ENCODE measurements at places on chromosomes 16 and 17.

DNA sequence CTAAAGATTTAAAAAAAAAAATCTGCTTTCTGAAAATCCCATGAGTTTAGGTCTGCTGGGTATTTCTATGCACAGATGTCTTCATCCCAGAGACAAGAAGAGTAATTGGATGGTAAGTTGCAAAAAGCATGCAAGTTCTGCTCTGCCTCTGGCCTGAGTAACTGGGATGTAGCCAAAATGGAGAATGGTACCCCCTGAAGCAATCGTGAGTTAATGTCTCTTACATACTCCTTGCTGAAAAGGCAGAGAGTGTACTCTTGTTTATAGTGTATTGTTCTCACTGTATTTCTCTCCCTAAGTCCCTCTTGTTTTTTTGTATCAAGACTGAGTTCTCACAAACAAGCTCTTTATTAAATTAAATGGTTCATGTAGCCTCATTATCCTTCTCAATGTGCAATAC, 259.0 kb downstream of the IRX3 start:
- DNase-seq = no peak

DNA sequence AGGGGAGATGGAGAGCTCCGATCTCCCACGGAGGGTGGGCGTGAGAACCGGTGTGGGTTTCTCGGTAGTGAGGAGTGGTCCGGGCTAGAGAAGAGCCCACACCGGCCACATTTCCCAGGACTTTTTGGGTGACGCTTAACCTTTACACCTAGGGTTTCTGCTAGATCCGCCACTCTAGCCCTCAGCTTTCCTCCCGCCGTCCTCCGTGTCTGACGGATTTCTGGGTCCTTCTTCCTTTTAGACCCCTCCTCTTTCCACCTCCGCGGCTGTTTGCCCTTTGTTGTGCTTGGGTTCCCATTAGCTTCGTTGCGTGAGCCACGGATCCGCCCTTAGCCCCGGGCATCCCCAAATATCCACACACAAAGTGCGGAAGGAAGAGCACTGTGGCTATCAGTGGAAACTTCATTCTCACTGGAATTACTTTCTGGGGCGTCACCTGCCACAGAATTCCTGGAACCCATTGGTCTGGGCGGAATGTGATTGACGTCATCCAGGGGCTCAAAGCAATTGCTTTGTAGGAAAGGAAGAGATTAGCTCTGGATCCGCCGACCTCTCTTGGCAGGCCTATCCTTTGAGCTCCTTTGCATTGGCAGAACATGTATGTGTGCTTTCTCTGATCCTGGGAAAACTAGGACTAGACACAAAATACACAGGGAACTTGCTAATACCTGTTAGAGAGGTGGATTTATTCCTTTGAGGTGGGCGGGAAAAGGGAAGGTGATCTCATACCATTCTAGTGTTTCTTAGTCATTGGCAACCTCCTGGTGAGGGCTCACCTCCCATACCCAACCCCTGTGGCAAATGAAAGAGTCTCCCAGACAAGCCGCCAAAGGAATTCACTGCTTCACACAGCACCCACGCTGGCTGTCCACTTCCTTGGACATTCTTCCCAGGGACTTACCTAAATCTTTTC, 654 bp downstream of the TNFAIP1 start:
- DNase-seq = no peak

DNA sequence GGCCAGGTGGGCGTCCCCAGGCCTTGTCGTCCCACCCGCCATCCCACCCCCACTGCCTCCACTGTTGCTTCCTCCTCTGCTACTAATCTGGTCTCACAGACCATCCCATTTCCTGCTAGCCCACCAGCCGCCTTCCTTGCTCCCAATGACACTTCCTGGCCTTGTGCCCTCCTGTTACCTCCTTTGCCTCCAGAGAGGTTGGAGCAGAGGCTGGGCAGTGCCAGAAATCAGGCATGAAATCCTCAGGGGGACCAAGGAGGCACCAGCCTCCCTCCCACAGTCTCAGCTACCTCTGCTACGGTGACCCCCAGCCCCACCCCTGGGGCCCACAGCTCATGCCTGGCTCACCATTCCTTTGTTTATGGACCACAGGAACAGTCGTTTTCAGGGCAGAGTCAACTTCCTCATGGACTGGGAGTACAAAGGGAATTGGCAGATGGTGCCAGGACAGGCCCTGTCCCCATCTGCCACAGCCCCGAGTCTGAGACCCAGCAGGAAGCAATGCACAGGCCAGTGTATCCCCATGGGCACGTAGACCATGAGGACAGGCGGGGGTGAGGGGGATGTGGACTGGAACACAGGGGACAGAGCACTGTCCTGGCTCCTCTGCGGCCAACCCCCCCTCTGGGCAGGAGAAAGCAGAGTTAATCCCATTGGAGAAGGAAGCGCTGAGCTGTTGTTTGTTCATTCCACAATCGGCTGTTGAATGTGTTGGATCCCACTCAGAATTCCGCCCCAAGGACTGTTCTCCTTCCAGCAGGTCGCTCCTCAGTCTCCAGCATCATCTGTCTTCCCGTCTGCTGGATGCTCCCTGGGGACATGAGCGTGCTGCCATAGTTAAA, 2.2 kb upstream of the CDH5 start:
- no peak for DNase-seq

DNA sequence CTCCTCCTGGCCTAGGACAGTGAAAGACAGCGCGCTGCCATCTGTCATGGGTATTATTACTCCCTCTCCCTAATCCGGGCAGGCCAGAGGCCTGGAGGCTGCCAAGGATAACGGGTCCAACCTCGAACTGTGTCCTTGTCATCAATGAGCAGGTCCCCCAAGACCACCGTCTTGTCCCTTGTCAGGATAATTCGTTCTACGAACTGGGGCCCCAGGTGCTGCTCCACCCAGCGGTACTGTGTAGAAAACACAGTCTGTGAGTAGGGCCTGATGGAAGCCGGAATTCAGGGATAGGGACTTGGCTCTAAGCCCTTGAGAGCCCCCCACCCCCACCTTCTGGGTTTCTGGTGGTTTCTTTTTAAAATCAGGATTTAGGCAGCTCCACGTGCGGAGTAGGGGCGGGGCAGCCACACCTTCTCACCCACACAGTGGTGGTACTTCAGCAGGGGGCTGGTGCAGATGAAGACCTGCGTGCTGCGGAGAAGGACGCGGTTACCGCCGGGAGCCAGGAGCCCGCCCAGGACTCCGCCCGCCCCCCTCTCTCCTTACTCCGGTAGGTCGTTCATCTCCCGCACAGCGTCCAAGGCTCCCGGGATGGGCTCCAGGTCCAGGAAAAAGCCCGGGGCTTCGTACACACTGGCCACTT, 787 bp downstream of the NT5C start:
- DNase-seq = no peak

GRCh38 chr17:20012017-20012536, 2.9 kb downstream of the SPECC1 start:
- no peak for DNase-seq

DNA sequence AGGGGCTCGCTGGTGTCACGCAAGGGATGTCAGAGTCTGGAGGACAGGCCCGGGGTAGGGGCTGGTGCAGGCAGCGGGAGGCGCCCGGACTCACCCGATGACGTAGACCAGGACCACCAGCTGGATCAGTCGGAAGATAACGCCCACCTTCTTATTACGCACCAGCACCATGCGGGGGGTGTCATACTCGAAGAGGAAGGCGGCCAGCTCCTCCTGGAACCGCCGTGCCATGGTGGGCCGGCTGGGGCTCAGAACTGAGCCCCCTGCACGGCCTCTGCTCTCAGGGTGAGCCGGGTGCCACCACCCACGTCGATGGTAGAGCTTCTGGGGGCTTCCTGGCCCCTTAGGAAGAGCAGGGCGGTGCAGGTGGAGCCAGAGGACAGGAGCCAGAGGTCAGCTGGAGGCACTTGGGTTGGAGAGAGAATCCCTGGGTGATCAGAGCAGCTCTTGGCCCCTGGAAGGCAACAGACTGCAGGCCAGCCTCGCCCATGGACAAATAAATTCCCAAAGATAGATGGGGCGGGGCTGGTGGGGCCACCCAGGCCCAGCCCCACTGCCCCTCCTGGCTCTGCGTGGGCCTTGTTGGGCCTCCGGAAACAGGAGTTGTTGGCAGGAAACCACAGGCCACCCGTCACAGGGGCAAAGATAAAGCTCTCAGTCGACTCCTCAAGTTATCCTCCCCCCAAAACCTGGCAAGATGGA, at the start of gene P2RX1:
TSS of gene P2RX1 (minus strand) at position 471 of the 702 bp plus-strand sequence. CDS start at position 231, 240 bp downstream.
- DNase-seq = no peak

GRCh38 chr16:50980666-50981065, 170.4 kb downstream of the SALL1 start:
- no peak for DNase-seq

Measured in GM19239 (cell line).